ENCODE measurements at places on chromosomes 7 and 10.
A peak's percentile ranks its signal among the peaks of the same experiment; 100 is the strongest.

DNA sequence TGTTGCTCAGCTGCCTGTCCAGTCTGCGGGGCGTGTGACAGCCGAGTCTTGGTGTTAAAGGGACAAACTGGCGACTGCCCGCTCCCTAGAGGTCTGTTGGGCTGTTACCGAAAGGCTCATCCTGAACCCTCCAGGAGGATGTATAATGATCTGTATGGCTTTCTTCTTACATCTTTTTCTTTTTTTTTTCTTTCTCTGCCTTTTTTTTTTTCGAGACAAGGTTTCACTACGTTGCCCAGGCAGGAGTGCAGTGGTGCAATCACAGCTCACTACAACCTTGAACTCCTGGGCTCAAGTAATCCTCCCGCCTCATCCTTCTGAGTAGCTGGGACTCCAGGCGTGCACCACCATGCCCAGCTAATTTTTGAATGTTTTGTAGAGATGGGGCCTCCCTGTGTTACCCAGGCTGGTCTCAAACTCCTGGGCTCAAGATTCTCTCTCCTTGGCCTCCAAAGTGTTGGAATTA, 857 bp downstream of the INTS15 start:
- DNase-seq: no peak

DNA sequence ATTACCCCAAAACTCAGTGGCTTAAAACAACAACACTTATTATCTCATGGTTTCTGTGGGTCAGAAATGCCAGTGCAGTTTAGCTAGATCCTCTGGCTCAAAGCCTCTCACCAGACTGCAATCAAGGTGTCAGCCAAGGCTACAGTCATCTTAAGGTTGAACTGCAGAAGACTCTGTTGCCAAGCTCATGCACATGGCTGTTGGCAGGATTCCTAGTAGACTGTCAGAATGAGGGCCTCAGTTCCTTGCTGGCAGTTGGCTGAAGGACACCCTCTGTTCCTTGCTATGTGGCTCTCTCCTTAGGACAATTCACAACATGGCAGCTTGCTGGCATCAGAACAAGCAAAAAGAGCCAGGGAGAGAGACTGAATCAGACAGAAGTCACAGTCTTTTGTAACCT, 34.7 kb downstream of the TOMM7 start:
- no peak for DNase-seq

GRCh38 chr10:34780818-34781380, 34.2 kb downstream of the PARD3 start:
- DNase-seq: peak; percentile 74

DNA sequence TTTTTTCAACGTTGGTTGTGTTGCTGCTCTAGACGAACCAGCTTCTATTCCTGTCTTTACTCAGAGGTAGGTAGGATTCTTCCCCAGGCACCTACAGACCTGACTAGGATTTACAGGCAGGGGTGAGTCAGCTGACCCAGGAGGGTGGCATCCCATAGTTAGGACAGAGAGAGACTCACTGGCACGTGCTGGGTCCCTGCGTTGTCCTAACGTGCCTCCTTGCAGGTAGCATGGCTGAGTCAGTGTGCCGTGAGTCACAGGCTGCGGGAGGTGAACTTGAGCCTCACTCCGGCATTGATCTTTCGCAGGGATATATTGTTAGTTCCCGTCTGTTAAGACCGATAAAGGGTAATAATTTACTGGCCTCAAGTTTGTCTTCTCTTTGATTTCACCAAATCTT, 96.5 kb downstream of the PFKFB3 start:
- DNase-seq: no peak

DNA sequence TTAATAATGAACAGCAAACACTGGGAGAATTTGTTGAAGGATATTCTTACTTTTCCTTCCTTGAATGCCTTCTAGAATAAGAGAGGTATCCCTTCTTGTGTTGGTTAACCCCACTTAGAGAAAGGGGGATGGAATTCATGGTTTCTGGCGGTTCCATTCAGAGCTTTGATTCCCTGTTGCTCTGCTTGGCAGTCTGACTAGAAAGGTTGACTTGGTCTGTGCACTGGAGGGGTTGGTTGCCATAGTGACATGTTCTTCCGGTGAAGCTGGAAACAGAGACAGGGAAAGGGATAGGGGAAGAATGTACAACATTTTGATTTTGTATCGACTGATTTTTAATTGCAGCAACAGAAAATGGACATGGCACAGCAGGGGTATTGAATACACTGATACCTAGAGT, 2.5 kb downstream of the TMEM178B start:
- DNase-seq: peak; percentile 7

DNA sequence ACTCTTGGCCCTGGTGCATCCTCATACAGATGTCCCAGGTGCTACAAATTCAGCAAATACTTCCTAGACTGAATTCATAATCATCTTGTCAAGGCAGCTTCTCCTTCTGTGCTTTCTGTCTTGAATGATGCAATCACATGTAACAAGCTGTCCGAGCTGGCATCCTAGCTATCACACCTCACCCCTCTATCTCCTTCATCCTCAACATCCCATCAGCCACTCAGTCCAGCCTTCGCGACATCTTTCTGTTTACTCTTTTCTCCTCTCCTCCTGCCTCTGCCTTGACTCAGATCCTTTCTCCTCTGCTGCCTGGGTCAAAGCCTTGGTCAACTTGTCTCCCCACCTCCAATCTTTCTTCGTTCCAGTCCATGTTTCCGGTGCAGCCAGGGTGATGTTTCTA, 240.4 kb upstream of the CELF2 start:
- DNase-seq: no peak

DNA sequence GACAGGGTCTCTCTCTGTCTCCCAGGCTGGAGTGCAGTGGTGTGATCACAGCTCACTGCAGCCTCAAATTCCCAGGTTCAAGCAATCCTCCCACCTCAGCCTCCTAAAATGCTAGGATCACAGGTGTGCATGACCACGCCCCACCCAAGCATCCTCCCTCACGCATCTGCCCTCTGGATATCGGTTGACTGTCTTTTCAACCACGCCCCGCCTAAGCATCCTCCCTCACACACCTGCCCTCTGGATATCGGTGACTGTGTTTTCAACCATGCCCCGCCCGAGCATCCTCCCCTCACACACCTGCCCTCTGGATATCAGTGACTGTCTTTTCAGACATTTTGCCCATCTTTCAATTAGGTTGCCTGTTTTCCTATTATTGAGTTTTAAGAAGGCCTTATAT, 140.5 kb downstream of the MAD1L1 start:
- DNase-seq: no peak

DNA sequence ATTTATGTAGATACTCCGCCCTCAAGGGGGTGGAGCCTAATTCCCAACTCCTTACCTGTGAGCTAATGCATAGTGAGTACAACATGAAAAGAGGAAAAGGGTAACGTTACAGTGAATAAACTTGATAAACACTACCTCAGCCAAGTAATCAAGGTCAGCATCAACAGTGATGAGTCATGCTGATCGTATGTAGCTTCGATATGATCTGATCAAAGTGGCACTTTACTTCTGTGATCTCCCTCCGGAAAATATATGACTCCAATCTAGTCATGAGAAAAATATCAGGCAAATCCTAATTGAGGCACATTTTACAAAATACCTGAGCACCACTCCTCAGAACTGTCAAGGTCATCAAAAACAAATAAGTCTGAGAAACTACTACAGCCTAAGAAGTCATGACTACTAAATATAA, 70.4 kb downstream of the VTI1A start:
- DNase-seq: no peak

DNA sequence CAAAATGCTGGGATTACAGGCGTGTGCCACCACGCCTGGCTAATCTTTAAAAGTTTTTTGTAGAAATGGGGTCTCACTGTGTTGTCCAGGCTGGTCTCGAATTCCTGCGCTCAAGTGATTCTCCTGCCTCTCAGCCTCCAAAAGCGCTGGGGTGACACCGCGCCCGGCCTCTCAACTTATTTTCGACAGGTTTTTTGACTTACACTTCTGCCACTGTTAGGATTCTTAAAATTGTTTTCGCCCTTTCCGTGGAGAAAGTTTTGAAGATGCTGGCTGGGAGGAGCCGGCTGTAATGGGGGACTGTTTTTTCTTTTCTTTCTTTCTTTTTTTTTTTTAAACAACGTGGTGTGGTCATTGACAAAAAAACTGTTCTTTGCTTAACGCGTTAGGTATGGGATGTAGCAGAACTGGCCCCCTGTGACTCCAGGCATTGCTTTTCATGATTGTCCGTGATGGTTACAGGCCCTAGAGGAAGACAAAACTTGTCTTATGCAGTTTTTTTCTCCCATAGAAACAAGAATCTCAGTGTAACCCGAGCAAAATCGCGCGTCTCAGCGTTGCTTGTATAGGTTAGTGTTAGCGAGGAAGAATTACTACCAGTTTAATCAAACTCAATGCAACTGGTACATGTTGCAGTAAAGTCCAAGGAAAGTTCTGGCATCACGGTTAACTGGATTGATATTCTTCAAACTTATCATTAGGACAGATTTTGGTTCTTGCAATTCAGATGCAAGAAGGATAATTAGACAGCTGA, 72.2 kb downstream of the DAGLB start:
- DNase-seq: peak; percentile 55

DNA sequence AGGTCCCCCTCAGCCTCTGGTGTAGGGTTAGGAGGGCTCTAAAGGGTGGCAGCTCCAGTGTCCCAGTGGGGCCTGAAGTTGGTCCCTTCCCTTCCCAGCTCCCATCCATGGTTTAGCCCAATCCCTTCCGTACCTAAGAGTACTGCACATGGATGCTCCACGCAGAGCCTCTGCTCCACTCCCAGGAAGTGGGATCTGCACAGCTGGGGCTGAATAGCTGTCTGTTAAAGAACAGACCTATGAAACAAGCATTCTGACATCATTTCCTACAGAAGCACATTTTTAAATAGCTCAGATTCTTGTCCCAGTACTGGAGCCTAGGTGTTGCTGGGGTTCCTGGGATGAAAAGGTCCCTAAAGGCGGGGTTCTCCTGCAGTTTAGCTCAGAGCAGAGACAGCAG, 135.9 kb downstream of the ZMYND11 start:
- DNase-seq: no peak
